ENCODE measurements at places on chromosomes 3 and 15.

GRCh38 chr15:98997312-98997711 lies 10.3 kb downstream of the PGPEP1L start:
- DNase-seq: no peak

- no peak for DNase-seq
Observed at GRCh38 chr3:183537295-183537730, 18.2 kb downstream of the KLHL6 start.

DNA sequence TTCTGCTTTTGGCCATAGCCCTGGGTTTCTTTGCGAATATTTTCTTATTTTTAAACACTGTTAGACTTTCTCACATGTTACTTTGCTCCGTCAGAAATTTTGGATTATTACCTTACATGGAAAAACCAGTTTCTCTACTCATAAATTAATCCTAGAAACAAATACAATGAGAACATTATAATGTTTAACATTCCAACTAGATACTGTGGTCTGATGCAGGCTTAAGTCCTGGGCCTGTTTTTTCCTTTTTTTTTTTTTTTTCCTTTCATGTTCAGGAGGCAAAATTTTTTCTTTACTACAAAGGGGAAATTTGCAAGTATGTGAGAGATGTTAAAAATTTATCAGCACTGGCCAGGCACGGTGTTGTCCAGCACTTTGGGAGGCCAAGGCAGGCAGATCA lies 28.9 kb downstream of the POPDC2 start:
- no peak for DNase-seq

DNA sequence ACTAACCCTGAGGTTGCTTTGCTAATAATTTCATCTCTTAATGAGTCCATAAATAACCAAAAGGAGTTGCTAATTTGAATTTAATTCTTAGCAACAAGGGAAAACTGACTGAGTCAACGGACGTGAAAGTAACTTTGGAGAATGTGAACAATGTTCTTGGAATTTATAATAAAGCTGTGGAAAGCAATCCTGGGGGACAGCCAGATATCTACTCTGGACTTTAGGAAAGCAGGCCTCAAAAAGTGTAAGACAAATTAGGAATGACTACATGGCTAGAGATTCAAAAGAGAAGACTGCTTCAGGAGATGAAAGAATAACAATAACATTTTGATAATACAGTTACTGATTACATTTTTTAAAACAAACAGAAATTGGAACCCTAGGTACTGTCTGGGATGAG lies 318.4 kb upstream of the COL8A1 start:
- DNase-seq: no peak
